ENCODE measurements at places on chromosomes 7 and 10.

DNA sequence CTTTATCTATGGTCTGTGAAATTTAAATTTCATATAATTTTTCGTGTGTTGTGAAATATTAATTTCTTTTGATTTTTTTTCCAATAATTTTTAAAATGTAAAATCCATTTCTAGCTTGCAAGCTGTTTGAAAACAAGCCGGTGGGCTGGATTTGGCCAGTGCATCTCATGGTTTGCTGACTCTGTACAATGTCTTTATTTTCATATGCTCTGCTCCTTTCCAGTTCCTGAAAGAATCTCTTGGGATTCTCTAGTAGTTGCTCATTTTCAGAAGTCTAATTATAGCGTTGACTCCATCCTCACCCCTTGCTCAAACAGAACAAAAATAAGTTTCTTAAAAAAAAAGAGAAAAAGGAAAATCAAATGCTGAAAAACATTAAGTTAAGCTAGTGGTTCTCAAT is 21.4 kb downstream of the UBN2 start:
- peak; percentile 17 for DNase-seq

DNA sequence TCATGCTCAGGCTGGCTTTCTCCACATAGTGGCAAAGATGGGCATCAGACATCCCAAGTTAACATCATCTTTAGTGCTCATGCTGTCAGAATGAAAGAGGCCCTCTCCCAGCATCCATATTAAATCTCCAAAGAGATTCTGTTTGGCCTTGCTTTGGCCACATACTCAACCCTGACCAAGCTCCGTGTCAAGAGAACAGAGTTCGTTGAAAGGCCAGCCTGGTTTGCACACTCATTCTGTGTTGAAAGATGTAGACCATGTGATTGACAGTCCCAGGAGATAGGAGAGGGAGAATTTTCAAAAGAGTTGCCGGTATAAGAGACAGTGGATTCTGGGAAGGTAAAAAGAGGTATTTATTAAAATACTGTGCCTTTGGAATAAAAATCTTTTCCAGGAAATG is 19.7 kb downstream of the MET start:
- DNase-seq, result peak; percentile 60

GRCh38 chr7:51827631-51828030 is 511.0 kb upstream of the COBL start:
- DNase-seq, result no peak

GRCh38 chr7:726854-727103 is 280 bp downstream of the DNAAF5 start:
- no peak for DNase-seq

GRCh38 chr10:50361946-50362345 is 110.6 kb upstream of the ASAH2 start:
- DNase-seq, result no peak

- no peak for DNase-seq
Measured at GRCh38 chr10:101558204-101558603, 29.9 kb downstream of the POLL start.

- DNase-seq, result peak; percentile 88
Measured at GRCh38 chr7:151727579-151728285, 149.2 kb downstream of the PRKAG2 start.

DNA sequence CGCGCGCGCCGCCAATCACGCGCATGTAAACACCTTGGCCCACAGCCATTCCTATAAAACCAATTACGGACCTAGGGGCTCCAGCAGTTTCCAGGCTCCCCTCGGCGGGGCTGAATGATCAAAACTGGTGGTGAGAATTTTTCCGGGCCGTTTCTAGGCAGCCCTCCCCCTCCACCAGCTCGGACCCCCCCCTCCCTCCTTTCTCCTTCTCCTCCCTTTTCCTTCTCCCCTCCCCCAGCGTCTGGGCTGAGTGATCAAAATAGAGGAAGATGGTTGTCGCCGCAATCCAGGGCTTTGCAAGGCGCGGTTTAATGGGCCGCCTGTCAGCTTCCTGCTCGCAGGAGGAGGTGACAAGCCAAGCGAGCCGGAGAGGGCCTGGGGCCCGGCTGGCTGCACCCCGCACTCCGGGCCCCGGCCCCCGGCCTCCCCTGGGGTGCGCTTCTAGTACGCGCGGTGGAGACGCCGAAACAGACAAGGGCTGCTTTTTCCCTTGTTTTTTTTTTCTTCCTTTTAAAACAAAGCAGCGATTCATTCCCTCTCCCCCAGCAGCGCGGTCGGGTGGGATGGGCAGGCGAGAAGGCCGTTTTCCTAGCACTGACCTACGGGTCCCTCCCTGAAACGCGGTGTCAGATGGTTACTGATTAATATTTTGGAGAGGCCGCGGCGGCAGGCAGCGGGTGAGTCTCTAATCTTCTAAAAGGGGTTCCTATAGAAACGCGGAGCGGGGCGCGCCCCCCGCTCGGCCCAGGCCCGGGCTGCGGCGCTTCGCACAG is 528 bp upstream of the TNRC18 start:
- DNase-seq, result peak; percentile 100

DNA sequence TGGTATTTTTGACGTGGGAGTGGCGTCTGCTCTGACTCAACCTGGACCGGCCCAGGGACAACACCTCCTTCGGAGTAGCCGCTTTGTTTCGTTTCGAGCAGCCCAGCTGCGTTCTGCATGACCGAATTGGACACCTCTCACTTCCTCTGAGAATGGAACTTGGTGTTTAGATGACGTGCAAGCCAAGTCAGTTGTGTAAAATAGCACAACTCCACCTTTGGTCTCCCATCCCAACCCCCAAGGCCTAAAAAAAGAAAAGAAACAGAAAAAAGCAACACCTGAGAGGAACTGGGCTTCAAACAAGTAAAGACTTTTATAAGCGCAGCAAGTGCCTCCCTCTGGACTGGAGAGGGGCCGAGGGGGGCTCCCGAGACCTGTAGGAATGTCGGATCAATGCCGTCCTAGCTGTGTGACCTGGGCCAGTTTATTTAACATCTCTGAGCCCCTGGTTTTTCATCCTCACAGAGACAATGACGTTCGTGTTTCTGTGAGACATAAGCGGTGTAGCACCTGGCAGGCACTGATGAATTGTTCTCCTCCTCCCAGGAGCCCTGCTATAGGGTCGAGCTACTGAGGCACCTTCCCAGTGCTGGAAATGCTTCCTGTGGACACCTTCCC is 52.0 kb upstream of the SMNDC1 start:
- no peak for DNase-seq

DNA sequence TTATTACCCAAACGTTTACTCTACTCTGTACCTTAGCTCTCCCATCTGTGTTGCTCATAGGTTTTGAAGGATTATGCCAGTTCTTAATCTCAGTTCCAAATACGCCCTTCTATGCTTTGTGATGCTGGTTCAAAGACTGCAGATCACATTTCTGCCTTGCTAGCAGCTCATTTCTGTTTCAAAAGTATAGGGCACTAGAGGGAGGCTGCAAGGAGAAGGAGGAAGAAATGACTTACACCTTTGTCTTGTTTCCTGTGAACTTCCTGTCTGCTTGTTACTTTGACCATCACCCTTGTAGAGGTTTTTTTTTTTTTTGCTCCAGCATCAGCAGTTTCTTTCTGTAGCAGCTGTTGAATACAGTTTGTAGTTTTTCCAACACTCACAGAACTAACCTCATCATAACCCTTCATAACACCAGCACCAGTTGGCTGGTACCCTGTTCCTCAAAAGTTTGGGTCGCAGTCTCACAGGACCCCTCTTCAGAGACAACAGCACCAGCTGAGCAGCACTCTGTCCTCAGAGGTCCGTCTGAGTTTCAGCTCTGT is 16.5 kb downstream of the SLK start:
- peak; percentile 33 for DNase-seq

- no peak for DNase-seq
Measured at GRCh38 chr7:112398534-112398933, 51.7 kb upstream of the IFRD1 start.

- DNase-seq, result peak; percentile 32
Measured at GRCh38 chr10:30606313-30606712, 23.2 kb downstream of the LYZL2 start.

- DNase-seq, result peak; percentile 66
Measured at GRCh38 chr7:56097700-56098099, 4.9 kb upstream of the PHKG1 start.

DNA sequence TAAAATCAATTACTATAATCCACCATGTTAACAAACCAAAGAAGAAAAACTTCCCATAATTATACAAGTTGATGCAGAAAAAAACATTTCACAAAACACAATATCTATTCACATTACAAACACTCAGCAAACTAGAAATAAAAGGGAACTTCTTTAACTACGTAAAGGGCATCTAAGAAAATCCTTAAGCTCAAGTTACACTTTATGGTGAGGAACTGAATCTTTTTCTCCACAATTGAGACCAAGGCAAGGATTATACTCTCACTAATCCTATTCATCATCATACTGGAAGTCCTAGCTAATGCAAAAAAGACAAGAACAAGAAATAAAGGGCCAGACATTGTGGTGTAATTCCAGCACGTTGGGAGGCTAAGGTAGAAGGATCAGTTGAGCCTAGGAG is 159.9 kb downstream of the ZNF365 start:
- no peak for DNase-seq

DNA sequence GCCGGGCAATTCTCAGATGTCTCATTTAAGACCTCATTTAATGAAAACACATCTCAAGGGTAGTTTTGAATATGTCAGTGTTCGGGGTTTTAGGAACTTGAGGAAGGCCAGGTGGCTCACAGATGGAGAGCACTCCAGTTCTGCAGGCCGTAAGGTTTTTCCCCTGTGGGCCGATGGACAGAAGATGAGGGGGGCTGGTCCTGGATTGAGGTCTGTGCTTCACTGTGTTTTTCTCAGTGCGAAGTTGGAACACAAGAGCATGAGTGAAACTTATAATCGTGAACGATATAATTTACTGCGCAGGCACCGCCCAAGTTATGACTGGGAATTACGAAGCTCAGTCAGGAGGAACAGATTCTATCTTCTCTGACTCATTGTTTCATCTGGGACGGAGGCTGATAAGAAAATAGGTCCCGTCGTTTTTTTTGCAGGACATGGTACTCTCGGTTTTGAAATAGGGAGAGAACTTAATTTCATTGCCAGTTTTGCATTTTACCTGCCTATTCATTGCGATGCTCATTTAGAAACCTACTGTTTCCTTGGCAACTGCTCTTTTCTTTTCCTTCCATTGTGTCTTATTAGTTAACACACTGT is 591.0 kb upstream of the PFKP start:
- DNase-seq, result no peak

GRCh38 chr7:104196161-104196560 is 11.7 kb downstream of the ORC5 start:
- no peak for DNase-seq

DNA sequence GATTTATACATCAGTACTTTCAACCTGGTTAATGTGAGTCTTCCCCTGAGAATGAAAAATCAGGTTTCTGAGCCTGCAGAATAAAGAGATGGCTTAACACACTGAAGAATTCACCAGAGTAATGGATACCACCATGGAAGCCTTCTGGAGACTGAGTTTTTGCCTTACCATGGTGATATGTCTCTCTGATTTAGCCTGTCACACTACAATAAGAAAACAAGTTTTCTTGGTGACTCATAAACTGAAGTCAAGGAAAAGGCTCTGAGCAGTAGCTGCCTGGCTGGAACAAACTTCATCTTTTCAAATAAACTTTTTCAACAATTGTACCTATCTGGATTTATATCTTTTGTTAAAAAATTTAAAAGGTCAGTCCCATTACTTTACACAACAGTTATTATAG is 229.0 kb downstream of the PRPF18 start:
- peak; percentile 39 for DNase-seq

DNA sequence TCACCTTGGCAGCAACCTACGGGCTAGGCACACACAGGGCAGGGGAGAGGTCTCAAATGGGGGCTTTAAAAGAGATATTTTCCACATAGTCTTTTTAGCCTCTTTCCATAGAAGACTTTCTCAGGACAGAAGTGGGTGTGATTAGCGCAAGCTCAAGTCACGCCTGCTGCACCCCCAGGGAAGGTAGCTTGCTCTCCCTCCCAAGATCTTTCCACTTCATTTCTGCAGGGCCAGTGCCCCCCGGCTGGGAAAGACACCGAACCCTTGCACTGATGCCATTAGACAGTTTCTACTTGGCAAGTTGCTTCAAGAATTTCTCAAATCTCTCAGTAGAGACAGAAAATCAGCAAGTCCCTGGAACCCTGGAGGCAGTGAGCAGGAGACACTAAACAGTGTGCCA is 19.4 kb downstream of the CHST15 start:
- DNase-seq, result no peak

GRCh38 chr7:135193615-135194081 is 17.7 kb downstream of the WDR91 start:
- peak; percentile 61 for DNase-seq

GRCh38 chr10:88791924-88792323 is 10.6 kb upstream of the LIPM start:
- peak; percentile 53 for DNase-seq

- DNase-seq, result no peak
Measured at GRCh38 chr7:44105832-44106231, 1.7 kb downstream of the AEBP1 start.

DNA sequence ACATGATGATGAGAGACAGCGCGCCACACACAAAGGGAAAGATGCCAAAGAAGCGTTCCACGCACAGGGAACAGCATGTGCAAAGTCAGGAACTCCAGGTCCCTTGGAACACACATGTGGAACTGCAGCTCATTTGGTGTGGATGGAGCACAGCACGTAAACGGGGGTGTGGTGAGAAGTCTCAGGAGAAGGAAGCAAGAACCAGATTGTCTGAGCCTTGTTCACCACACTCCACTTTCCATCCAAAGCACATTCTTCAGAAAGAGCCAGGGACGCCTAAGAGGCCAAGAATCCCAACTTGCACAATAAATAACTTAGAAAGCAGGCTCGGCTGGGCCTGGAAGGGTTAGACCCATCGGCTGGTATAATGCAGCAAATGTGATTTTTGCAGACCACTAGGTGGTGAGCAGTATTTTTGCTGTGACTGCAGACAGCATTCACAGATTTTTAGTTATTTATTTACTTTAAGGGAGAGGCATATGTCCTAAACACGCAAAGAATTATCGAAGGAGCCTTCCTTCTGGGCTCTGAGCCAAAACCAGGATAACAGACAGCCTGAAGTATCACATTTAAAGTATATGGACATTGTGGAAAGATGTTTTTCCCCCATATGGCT is 27.9 kb upstream of the ASCC1 start:
- peak; percentile 66 for DNase-seq

GRCh38 chr10:70843333-70843732 is 27.6 kb downstream of the SGPL1 start:
- no peak for DNase-seq

GRCh38 chr10:17085011-17085725 is 44.4 kb downstream of the CUBN start:
- DNase-seq, result no peak

- DNase-seq, result no peak
Measured at GRCh38 chr10:53537508-53537907, 764.9 kb upstream of the MBL2 start.

Measured in myocyte (in vitro differentiated cells).